ENCODE measurements at places on chromosomes 4 and X.

GRCh38 chr4:169464080-169464479, 148.3 kb downstream of the NEK1 start:
- DNase-seq, result no peak

DNA sequence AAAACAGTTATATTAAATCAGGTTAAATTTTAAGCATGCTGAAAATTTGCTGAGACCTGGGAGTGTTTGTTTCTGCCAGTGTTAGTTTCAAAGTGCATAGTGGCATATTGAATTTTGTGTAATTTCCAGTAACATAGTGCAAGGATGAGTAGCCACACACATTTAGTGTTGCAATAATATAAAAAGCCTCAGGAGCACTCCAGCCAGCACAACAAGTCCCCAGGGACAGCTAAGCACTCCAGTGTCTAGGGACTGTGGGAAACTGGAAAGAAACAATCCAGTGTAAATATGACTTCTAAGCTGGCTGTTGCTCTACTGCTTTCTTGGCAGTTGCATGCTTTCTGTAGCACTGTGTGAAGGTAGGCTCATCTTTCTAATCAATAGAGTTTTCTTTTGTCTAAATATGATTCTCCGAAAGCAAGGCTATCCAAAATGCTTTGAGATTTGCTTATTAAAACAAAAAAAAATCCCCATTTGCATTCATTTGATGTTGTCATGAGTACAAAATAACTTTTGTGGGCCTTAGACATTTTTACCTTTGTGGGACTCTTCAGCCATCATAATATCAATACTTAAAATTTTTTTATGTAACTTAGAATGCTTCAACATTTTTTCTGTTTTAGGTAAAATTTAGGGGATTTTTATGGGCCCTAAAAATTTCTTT, 24.2 kb upstream of the CXCL2 start:
- DNase-seq, result no peak

GRCh38 chrX:118855681-118856310, 32.2 kb downstream of the ZCCHC12 start:
- no peak for DNase-seq

DNA sequence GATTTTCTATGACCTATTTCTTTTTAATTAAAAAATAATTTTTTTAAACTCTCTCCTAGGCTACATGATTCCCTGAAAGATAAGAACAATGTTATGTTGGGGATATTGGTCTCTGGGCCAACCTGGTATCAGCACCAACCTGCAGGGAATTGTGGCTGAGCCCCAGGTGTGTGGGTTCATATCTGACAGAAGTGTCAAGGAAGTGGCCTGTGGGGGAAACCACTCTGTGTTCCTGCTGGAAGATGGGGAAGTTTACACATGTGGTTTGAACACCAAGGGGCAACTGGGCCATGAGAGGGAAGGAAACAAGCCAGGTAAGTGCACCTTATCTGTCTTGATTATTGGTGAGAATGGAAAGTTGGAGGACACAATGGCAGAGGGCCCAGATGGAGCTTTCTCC, 13.5 kb downstream of the HERC3 start:
- no peak for DNase-seq

DNA sequence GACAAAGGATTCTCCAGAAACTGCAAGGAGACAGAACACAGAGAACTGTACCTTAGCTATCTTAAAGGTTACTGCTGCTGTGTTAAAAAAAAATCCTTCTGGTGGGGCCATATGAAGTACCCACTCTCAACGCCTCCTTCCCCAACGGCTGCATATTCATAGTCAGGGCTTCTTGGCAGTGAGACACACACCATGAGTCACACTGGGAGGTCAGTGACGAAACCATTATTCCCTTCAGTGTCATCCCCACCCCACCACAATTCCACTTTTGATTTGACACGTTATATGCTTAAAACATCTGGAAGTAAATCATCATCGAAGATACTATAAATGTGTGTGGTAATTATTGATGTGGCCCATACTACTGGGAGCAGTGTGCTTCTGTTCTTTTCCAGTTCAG, 271.5 kb downstream of the LDB2 start:
- DNase-seq, result no peak

GRCh38 chr4:129999156-129999555, 903.2 kb downstream of the C4orf33 start:
- DNase-seq, result no peak

GRCh38 chr4:84041426-84041825, 457.7 kb downstream of the NKX6-1 start:
- no peak for DNase-seq

- DNase-seq, result no peak
These were observed 153.2 kb downstream of the KLF8 start for GRCh38 chrX:56385336-56385735.

- no peak for DNase-seq
These were observed 262.0 kb downstream of the BCOR start for GRCh38 chrX:39835776-39836175.

GRCh38 chr4:110088670-110089069, 109.7 kb downstream of the ELOVL6 start:
- no peak for DNase-seq
